ENCODE measurements at places on chromosomes 7 and 10.

GRCh38 chr7:2079332-2080059 lies 153.2 kb downstream of the MAD1L1 start:
- DNase-seq: no peak

DNA sequence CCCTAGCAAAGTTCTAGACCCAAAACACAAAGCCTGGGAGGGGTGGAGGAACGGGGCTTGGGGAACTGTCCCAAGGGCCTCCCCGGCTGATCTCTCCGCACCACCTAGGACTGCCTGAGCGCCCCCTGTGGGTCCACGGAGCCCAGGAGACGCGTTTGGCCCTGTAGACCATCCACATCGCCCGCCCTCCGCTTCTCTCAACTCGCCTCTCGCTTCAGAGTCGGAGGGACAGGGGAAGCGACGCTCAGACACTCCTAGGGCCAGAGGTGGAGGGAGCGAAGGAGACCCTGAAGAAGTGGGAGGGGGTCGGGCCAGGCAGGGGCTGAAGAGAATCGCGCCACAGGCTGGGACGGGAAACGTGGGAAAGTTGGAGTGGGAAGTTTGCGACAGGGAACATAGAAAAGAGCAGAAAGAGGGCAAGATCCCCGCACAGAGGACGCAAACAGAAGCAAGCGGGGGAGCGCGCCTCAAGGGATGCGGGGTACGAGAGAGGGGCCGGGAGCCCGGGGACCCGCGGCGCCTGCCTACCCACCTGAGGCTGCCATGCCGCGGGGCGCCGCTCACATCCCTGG lies 378 bp downstream of the PIK3AP1 start:
- peak; percentile 84 for DNase-seq

DNA sequence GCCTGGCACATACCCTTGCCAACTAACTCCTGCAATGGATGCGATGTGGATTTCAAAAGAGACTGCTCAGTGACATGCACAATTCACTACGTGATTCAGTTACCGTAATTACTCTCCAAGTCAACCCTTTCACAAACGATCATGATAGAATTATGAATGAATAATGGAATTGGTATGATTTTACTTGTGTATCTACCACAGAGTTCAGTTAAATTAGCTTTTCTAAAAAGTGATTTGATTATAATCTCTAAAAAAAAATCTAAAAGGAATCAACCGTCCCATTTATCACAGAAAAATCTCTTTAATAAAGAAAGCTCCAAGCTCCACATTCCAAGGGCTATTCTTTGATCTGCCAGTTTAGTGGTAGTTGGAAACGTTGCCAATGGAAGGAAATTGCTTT lies 30.4 kb upstream of the RSU1 start:
- no peak for DNase-seq

GRCh38 chr10:31757831-31758230 lies 170.8 kb downstream of the ARHGAP12 start:
- no peak for DNase-seq

GRCh38 chr10:113459626-113460280 lies 93.1 kb upstream of the HABP2 start:
- DNase-seq: no peak

GRCh38 chr10:15440204-15440711 lies 69.2 kb upstream of the FAM171A1 start:
- DNase-seq: no peak

- no peak for DNase-seq
These were observed 198.3 kb upstream of the ZMIZ1 start for GRCh38 chr10:78870458-78870857.

GRCh38 chr10:28872587-28873165 lies 195.4 kb downstream of the BAMBI start:
- no peak for DNase-seq

DNA sequence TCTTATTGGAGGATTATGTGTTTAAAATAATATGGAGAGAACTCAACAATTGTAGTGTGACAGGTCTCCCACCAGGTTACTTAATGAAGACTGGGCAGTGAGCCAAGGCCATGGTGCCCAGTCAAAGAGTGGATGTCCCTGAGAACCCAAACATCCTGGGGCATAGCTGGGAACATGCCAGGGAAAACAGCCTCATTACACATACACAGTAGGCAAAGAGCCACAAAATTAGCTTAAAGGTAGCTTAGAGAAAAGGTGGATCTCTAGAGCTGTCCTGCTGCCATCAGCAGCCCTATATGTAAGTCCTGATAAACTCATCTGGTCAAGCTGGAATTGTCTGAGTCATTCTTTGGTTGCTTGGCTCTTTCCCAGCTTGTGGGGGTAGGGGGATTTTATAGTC lies 287.8 kb downstream of the PHF14 start:
- no peak for DNase-seq

DNA sequence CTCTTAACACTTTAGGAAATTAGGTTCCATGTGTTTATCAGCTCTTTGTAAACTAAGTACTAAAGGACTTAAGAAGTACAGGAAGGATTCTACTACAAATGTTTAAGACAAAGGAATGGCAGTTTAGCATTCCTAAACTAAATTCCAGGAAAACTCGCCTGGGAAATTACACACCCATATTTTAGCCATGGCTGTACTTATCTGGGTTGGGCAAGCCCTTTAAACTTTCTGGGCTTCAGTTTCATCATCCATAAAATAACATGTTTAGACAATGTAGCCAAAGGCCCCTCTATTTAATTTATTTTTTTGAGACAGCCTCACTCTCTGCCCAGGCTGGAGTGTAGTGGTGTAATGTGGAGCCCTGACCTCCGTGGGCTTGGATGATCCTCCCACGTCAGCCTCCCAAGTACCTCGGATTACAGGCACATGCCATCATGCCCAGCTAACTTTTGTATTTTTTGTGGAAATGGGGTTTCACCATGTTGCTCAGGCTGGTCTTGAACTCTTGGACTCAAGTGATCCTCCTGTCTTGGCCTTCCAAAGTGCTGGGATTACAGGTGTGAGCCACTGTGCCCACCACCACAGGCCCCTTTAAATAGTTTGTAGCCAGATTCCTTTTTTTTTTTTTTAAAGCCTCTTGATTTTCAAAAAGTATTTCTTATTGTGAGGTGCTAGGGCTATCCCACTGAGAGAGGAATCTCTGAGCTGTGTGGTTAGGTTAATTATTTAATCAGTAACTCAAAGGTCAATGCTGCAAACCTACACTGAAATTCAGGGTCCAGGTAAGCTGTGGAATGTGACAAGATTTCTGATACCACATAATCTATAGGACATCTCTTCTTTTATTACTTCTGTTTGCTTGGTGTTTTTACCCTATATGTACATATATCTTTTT lies 32.1 kb downstream of the TMEM60 start:
- DNase-seq: no peak

DNA sequence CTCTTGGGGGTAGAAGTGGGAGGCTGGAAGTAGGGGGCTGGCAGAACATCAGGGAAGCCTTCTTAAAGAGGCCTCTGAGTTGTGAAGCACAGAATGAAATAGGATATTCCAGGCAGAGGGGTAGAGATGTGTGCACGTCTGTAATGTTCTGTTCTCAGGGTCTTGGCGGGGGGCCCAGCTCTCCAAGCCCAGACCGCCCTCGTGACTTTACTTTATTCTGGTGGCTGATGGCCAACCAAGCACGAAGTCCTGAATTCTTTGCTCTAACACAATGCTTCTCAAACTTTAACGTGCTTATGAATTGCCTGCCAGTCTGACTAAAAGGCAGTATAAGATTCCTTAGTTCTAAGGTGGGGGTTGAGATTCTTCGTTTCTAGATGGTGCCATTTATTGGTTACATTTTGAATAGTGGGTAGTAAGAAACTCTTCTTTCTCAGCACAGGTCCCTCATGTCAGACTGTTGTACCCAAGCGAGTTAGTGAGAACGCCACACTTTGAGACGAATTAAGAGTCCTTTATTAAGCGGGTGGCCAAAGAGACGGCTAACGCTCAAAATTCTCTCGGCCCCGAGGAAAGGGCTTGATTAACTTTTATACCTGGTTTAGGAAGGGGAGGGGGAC lies 8.2 kb downstream of the PRXL2A start:
- no peak for DNase-seq

GRCh38 chr7:129832701-129833227 lies 120.0 kb downstream of the UBE2H start:
- DNase-seq: no peak

DNA sequence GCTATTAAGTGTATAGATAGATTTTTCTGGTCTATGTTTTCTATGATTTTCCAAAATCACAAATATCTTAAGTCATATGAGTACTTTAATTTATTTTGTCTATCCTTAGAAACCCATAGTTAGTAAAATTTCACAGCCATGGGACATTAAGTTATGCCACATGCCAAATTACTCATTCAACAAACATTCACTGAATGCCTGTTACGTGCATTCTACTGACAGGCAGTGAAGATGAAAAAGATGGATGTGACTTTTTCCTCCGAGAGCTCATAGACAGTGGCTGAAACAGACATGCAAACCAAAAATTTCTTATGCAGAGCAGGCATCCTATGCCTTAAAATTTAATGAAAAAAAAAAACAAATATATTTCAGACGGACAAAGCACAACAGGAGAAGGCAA lies 84.9 kb downstream of the CHRM2 start:
- DNase-seq: no peak

DNA sequence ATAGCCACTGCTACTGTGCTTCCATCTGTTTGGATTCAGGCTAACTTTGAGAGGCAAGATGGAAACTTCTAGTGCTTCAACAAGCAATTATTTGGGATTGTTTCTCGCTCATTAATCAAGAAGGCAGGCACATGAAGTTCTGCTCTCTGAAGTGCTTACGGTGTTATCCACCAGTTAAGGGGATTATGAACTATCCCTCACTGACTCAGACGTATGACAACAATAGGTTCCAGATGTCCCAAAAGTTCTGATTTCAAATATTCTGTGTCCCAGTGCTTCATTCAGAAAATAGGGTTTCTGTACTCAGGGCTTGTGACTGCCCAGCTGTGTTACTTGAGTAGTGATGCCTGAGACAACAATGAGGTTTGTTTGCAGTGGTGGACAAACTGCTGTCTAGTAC lies 81.0 kb downstream of the HACD1 start:
- DNase-seq: no peak

DNA sequence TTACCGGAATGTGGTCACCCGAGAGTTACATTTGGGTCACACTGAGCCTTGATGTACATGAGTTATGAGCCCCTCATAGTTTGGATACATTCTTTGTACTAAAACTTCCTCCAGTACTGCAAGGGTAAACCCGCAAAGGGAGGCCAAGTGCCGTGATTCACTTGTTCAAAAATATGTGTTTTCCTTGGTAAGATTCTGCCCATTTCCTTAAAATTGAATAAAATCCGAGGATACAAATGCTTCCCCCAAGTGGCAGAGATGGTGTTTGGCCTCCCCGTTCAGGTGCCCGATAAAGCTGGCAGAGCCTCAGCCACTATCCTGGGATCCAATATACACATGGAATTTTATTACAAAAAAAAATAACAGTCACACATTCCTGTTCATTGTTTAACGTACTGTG lies 268.3 kb downstream of the DIP2C start:
- DNase-seq: no peak
